ENCODE measurements at places on chromosomes 2 and 18. TPM values are rescaled to one million over a fixed set of nuclear protein-coding genes. Genes with fewer than 3 reads are reported as not detected.

Gene NGEF
- total RNA-seq: under 0.01 TPM

Gene CNTNAP5
- total RNA-seq: not detected

Gene KCNF1
- total RNA-seq: not detected

Gene FLACC1
- 0.64 TPM for total RNA-seq

Gene ASB18
- total RNA-seq: not detected

Gene RFTN2
- total RNA-seq: 4.7 TPM

Gene DQX1
- total RNA-seq: not detected

All from fibroblast of villous mesenchyme (primary cell).